ENCODE measurements at places on chromosomes 5 and 9.

- DNase-seq = no peak
Measured at GRCh38 chr5:168611165-168611564, 32.0 kb upstream of the PANK3 start.

DNA sequence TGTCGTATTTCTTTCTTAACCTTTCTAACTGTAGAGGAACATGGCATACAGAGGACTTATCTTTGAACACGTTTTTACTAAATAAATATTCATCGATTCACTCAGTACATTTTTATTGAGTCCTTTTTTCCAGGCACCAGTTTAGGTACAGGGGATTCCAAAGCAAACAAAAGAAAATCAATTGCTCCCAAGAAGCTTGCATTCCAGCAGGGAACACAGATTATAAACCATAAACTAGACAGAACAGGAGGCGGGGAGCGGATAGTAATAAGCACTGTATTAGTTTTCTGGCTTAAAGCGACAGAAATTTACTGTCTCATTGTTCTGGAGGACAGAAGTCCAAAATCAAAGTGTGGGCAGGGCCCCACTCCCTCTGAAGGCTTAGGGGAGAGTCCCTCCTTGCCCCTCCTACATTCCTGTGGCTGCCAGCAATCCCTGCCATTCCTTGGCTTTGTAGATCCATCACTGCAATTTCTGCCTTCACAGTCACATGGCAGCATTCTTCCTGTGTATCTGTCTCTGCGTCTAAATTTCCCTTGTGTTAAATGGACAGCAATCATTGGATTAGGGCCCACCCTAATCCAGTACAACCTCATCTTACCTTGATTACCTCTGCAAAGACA, 115.5 kb downstream of the COL23A1 start:
- DNase-seq = no peak

DNA sequence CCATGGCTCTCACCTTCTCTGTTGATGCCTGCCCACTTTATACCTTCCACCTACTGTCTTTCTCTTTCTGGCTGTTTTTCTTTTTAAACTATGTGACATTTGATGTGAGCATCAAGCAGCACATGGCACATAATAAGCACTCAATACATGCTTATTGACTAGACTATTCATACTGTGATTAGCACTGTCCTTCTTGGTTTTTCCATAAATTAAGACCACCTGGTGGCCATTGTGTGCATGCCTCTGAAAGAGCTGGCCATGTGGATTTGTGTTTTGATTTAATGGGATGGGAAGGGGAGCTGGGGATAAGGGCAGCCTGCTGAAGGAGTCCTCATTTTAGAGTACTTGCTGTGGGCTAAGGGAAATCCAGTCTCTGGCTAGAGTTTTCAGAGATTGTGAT, 79.4 kb downstream of the ARHGEF28 start:
- no peak for DNase-seq

DNA sequence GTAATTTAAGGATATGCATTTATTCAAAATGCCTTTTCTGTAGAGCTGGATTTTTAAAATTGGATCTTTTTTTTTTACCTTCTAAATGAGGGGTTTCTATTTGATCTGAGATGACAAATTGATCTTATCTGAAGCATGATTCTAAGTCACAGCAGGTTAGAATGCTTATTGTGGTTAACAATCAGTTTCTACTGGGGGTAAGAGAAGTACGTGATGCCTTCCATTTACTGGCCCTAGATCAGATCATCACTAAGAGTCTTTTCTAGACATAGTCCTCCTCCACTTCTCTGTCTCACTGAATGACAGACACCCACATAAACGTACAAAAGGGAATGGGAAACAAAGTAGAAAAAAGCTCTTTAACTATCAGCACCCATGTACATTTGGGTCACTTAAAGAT, 231.9 kb downstream of the DMAC1 start:
- no peak for DNase-seq

DNA sequence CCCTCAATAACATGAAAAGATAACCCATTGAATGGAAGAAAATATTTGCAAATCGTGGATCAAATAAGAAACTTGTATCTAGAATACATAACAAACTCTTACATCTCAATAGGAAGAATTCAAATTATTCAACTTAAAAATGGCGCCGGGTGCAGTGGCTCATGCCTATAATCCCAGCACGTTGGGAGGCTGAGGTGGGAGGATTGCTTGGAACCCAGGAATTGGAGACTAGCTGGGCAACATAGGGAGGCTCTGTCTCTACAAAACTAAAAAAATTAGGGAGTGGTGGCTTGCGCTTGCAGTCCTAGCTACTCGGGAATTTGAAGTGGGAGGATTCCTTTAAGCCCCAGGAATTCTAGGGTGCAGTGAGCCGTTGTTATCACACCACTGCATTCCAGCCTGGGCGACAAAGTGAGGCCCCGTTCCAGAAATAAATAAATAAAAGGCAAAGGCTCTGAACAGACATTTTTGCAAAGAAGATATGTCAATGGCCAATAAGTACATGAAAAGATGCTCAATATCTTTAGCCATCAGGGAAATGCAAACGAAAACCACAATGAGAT, 21.5 kb upstream of the TBC1D2 start:
- no peak for DNase-seq

GRCh38 chr9:35606138-35606504, 1.1 kb downstream of the TESK1 start:
- DNase-seq = no peak

GRCh38 chr9:72292256-72292682, 72.7 kb downstream of the ZFAND5 start:
- DNase-seq = no peak

GRCh38 chr5:160565376-160565775, 143.7 kb downstream of the PTTG1 start:
- no peak for DNase-seq

- DNase-seq = no peak
Measured at GRCh38 chr5:176188085-176188484, 50.1 kb upstream of the SIMC1 start.

- no peak for DNase-seq
Measured at GRCh38 chr5:22471154-22471553, 382.0 kb downstream of the CDH12 start.

DNA sequence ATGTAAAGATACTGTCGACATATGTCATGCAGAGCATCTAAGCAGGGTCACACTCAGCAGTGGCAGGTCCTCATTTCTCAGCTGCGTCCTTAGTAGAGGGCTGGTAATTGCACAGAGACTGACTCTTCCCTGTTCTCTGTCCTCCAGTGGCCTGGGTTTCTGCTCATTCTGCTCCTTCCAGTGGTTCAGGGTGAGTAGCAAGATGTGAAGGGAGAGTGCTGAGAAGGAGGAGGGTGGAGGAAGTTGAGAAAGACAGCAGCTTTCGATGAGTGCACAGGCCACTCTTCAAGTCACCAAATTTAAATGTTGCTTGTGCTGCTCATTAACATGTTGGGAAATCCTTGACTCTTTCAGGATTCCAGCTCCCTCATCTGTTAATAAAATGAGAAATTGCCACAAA, 203.9 kb downstream of the FBXL7 start:
- DNase-seq = no peak

DNA sequence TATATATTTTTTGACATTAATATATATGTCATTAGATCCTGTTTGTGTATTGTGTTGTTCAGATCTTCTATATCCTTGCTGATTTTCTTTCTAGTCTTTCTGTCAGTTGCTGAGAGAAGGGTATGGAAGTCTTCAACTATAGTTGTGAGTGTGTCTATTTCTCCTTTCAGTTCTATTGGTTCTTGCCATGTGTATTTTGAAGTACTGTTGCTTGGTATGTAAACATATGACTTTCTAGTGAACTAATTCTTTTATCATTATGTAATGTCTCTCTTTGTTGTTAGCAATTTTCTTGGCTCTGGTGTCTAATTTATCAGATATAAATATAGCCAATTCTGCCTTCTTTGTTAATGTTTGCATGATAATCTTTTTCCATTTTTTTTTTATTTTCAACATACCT, 84.3 kb upstream of the CAST start:
- no peak for DNase-seq

- DNase-seq = no peak
Measured at GRCh38 chr9:117796681-117797080, 92.5 kb downstream of the TLR4 start.

- DNase-seq = no peak
Measured at GRCh38 chr5:40223884-40224402, 455.8 kb upstream of the PTGER4 start.

- DNase-seq = no peak
Measured at GRCh38 chr5:5475975-5476374, 53.5 kb downstream of the ICE1 start.

- DNase-seq = no peak
Measured at GRCh38 chr5:174071484-174071883, 26.0 kb downstream of the NSG2 start.

DNA sequence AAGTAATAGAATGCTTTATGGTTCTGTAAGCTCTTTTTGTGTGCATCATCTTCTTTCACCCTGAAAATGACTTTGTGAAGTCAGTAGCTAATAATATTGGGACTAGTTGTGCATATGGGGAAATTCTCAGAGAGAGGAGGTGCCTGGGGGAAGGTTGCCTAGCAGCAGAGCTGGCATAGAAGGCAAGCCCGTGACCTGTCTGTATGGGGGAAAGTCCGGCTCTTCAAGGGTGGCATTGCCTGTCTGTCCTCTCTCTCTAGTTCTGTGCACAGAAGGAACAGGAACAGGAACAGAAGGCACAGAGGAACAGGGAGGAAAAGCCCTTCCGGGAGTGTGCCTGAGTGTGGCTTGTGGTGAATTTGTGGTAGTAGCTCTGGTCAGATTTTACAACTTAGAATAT, 33.1 kb downstream of the SH3GL2 start:
- no peak for DNase-seq

GRCh38 chr5:81183811-81184748, 49.0 kb upstream of the CKMT2 start:
- no peak for DNase-seq

DNA sequence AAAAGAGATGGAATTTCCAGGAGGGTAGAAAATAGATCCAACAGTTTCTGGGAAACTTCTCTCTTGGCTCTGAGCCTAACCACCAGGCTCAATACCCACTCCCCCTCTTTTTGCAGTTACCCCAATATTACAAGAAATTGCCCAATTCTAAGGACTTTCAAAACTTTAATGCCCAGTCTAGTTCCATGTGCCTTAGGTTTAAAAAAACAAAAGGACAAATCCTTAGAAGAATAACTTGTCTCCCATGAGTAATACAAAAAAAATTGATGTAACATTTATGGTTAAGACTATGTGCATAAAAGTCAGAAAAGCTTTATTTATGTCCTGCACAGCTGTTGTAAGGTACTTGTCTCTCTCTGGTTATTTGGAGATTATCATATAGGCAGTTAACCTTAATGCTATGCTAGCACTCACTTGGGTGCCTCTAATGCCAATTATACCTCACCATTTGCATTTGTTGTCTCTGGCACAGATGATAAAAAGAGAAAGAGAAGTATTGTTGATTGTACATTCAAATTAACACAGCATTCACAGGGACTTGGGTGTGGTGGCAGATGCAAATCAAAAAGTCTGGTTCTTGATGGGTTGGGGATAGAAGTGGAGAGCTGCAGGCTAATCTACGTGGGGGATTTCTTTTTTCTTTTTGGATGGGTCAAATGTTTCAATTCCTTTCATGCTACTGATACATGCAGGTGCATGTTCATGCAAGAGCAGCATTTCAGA, 159.4 kb downstream of the PIK3R1 start:
- no peak for DNase-seq

DNA sequence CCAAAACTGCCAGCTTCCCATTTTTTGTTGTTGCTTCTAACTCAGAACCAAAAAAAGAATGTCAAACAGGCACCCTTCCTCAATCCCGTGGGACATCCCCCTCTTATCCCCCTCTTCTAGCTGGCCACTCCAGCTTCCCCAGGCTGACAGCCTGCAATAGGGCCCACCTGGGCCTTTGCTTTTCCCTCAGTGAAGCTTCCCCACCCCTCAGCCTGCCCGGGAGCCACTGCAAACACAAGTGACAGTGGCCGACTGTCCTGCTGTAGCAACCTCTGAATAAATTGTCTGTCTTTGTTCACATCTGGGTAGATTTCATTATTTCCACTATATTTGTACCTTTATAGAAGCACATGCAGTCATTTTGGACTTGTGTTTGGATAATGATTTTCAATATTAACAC, 245.3 kb downstream of the GADD45G start:
- DNase-seq = no peak

- DNase-seq = no peak
Measured at GRCh38 chr9:76534026-76534425, 75.0 kb downstream of the GCNT1 start.

DNA sequence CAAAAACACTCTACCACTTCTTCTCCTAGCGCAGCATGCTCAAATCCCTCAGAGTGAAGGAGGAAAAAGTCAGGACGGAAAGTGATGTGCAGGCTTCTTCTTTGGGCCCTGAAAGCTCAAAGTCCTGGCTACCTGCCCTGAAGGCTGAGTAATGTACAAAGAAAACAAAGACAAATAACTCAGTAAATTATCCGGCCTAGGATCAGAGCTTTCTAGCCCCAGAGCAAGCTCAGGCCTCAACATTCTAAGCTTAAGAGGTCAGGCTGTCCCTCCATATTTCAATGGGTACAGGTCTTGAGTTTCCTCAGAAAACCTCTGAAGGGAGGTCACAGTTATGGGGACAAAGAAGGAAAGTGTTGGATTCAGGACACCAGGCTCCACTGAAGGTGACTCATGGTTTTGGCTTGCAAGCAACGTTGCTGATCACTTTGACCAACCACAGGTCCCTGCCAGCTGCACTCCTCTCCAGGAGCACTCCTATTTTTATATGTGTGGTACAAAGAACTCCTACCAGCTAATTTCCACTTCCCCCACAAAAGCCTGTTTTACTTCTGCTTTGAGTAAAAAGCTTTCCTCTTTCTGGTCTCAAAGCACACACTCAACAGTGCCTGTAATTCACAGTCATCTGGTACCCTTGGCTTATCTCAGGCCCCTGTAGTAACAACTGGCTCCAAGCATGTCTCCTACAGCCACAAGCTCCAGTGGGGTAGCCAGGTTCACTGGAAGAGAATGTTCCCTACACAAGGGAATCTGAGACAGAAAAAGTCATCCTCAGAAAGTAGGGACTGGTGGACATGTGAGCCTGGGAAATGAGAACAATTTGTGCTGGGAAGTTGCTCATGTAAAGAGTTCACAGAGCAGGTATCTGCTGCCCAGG, 115.7 kb downstream of the UGCG start:
- DNase-seq = no peak

Data from activated T-cell treated with anti-CD3 and anti-CD28 coated beads for 48 hours (primary cell).